Frontal cortex (tissue), 4 donors: ENCODE measurements at places on chromosomes 1 and 21. TPM values are rescaled to one million over a fixed set of nuclear protein-coding genes. Genes with fewer than 3 reads are reported as not detected.
A peak's percentile ranks its signal among the peaks of the same experiment; 100 is the strongest.

GRCh38 chr21:45478115-45478801, 64.0 kb downstream of the SLC19A1 start:
- peak; percentile 74 for DNase-seq

DNA sequence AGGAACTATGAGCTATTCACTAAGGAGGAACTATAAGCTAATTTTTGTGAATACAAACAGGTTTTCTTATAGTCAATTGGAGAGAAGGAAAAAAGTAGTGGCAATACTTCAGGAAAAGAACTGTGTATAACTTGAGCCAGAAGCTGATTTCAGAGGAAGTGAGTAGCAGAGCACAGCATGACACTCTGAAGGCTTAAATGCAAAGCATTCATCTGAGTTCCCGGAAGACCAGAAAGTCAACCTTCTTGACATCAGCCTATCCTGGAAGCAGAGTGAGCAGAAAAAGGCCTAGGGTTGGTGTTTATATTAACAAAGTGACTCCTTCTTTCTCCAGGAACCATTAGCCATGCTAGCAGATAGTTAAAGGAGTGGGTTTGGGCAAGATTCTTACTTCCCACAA, 545.2 kb downstream of the MRPL39 start:
- no peak for DNase-seq

GRCh38 chr1:167669209-167670124, 39.4 kb downstream of the RCSD1 start:
- DNase-seq = no peak

GRCh38 chr1:190507357-190507756, 29.7 kb upstream of the BRINP3 start:
- no peak for DNase-seq

DNA sequence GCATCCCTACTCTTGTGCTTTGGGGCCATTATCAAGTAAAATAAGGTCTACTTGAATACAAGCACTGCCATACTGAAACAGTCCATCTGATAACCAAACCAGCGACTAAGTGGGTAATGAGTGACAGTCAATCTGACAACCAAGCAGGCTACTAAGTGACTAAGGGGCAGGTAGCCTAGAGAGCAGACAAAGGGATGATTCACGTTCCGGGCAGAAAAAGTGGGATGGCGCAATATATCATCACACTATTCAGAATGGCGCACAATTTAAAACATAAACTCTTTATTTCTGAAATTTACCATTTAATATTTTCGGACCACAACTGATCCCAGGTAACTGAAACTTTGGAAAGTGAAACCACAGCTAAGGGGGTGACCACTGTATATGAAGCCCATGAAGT, 17.7 kb downstream of the NGF start:
- DNase-seq = no peak

DNA sequence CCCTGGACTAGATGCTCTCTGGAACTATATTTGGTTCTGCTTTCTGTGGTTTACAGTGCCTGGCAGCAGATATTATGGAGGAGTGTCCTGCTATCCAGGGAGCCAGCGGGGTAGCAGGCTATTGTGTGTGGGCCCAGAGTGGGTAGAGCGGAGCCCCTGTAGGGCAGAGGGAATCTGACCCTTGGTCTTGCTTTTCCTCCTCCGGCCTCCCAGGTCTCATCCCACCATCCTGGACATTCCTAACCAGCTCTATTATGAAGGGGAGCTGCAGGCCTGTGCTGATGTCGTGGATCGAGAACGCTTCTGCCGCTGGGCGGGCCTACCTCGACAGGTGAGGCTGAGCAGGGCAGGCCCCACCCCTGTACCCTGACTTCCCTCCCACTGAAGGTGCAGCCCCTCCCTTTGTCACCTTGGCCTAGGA, 9.1 kb downstream of the RHOC start:
- DNase-seq = no peak

DNA sequence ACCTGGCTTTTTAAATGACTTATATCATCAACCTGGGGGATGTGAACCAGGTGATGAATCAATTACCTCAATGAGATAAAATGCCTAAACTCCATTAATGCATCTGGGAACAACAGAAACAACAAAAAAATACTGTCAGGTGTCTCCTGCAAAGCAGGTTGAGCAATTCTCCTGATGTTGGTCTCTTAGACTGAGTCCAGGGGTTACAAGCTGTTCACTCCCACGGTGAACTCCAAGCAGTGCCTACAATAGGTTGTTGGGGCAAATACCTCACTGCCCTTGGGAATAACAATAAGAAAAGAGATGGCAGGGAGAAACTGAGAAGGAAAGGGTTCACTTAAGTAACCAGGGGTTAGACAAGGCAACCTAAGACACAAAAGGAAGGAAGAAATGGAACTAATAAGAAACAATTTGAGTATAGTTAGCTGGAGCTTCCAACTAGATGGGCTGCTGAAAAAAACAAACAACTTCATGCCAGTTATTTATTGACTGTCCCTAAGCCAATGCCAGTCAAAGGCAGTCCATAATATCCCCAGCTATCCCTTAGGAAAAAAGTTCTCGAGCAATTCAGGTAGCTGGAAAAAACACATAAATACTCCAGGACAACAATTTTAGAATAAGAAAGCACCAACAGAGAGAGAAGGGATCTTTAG, 97.6 kb upstream of the MAGI3 start:
- no peak for DNase-seq

GSTM1 gene
- total RNA-seq = 4.1 TPM

SYT14 gene
- 51.4 TPM for total RNA-seq

HCN3 gene
- 11.8 TPM for total RNA-seq

APCS gene
- not detected for total RNA-seq

TBX19 gene
- 0.41 TPM for total RNA-seq
